CD4-positive, alpha-beta T cell treated with Interleukin-21 for 1 hour (primary cell): ENCODE measurements at places on chromosomes 7 and 10.

GRCh38 chr10:126905776-126906703 lies 812 bp downstream of the DOCK1 start:
- DNase-seq, result no peak

- no peak for DNase-seq
Measured at GRCh38 chr10:119222537-119222936, 15.2 kb downstream of the GRK5 start.

GRCh38 chr10:47403446-47404318 lies 19.6 kb upstream of the ZNF488 start:
- DNase-seq, result no peak

GRCh38 chr7:19623676-19624075 lies 85.2 kb downstream of the POLR1F start:
- DNase-seq, result no peak

GRCh38 chr7:129906700-129907099 lies 46.1 kb downstream of the UBE2H start:
- peak; percentile 36 for DNase-seq

- DNase-seq, result no peak
Measured at GRCh38 chr7:101180130-101180755, at the start of gene NAT16. TSS of gene NAT16 (minus strand) at chr7:101180293. CDS start at chr7:101174807, 5,486 bp downstream.

GRCh38 chr7:119175911-119176627 lies 951.6 kb downstream of the ANKRD7 start:
- DNase-seq, result peak; percentile 3

DNA sequence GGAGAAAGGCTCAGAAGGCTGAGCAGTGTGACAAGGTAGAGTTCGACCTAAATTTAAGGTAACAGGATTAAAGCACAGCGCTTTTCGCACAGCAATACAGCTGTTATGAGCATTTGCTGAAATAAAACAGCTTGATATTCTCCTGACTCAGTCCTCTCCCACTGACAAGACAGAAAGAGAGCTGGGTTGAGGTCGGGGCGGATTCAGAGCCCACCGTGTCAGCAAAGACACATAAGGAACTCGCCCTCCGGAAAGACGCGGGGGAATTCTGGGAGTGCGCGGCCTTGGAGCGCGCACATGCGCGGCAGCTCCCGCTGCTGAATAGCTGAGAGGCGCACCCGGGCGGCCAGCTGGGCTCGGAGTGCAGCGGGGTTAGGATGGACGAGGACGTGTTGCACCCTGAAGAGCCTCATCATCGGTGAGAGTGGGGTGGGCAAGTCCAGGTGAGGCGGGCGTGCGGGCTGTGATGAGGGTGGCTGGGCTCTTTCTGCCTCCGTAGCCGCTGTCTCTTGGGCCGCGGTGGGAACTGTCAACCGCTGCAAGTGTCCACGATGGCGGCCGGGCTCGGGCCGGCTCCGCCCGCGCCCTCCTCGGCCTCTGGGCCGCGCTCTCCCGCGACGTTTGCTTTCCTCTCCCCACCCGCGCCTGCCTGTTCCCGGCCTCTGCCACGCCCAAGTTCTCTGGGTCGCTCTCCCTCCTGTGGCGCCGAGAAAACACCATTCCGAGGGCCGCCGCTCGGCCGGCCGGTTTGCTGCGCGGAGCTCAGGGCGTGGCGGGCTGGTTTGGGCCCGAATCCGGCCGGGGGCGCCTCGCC lies 120.6 kb downstream of the LYZL1 start:
- peak; percentile 44 for DNase-seq

DNA sequence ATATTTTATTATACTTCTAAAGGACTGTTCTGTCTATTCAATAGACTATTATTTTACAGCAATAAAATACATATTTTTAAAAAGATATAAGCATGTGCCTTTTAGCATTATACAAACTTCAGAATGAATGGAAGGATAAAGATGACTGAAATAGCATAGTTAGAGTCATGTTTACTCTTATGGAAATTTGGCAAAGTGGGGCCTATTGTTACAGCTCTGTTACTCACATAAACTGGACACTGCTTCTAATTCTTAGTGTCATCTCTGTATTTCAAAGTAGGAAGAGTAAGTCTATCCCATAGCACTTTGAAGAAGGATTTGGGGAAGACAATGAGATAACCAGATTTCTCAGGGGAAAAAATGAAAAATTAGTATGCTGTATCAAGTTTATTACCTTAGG lies 168.2 kb downstream of the SKAP2 start:
- DNase-seq, result no peak

DNA sequence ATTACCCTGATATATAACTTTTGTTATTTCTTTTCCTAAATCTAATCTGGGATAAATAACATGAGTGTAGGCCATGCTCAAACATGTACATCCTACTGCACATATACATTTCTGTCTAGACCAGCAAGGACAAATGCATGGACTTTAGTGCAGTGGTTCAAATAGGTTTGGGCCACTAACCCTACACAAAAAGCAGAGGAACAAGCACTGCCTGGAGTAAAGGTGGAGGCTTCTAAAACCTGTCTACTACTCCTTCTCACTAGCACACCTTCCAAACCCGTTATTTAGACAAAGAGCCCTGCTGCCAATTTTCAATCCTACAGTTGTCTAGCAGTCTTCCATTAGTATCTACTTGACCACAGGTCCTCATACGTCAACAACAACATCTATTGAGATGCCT lies 34.8 kb downstream of the SGCE start:
- DNase-seq, result no peak

GRCh38 chr10:132670546-132671227 lies 115.3 kb downstream of the NKX6-2 start:
- DNase-seq, result no peak

GRCh38 chr7:111953611-111954010 lies 252.6 kb downstream of the DOCK4 start:
- DNase-seq, result no peak

GRCh38 chr7:10592604-10593003 lies 381.1 kb upstream of the PHF14 start:
- no peak for DNase-seq

DNA sequence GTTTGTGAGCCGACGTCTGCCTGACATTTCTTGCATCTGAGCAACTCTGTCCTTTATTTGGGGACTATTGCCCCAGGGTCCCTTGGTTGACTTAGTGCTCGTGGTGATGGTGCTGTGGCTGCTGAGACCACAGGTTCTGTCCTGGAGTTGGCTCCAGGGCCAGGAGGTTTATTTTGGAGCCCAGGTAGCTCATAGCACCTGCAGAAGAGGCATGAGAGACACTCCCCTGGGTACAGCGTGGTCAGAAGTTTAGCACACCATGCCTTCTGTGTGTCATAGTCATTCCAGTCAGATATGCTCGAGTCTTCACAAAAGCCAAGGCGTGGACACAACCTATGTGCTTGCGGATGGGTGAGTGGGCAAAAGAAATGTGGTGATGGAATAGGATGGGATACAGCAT lies 496.9 kb downstream of the TCERG1L start:
- DNase-seq, result no peak

DNA sequence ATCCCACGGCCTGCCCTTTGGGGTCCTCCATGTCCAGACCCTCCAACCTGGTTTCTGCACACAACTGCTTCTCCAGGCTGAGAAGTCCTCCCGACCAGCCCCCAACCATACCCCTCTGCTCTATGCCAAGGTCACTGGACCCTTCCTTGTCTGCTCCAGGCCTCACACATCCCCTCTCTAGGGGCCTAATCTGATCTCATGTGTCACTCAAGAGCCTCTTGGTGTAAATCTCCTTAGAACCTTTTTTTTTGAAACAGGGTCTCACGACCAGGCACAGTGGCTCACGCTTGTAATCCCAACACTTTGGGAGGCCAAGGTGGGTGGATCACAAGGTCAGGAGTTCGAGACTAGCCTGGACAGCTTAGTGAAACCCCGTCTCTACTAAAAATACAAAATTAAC lies 17.5 kb upstream of the SERPINE1 start:
- DNase-seq, result no peak

GRCh38 chr7:152974577-152974976 lies 215.0 kb downstream of the ACTR3B start:
- DNase-seq, result no peak

GRCh38 chr10:11757454-11757820 lies 15.3 kb downstream of the ECHDC3 start:
- DNase-seq, result no peak

GRCh38 chr7:36598054-36598674 lies 126.1 kb downstream of the AOAH start:
- no peak for DNase-seq

GRCh38 chr7:151240942-151241754 lies 7.3 kb downstream of the SMARCD3 start:
- no peak for DNase-seq

GRCh38 chr10:89836840-89837164 lies 135.4 kb downstream of the KIF20B start:
- no peak for DNase-seq

DNA sequence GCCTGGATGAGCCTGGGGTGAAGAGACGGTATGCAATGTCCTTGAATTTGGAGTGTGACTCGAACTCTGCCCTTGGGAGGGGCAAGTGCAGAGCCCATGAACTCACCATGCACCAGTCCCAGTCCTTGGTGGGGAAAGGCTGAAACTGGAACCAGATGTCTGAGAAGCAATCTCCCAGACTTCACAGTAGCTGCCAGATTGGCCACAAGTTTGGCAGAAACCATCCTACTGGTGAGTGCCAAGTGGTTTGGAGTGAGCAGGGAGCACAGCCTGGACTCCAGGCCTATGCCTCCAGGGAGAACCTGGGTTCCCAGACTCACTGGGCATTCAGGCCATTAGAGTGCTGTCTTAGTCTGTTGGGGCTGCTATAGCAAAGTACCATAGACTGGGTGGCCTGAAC lies 99.6 kb upstream of the LYZL1 start:
- no peak for DNase-seq

DNA sequence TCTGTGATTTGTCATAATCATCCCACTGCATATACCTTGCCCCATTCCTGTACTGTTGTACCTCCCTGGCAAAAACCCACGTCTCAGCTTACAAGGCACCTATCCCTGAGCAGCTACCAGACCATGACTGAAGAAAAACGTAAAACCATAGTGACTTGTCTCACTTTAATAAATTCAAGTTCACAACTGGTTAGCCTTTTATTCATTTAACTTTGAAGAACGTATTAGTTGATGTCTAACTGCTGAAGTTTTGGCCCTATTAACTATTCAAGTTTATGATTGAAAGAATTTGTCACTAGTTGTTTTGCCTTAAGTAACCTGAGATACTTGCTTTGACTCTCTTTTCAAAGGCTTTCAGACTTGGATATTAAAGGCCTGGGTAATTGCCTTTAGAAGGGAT lies 59.7 kb downstream of the GALNT11 start:
- DNase-seq, result no peak

- peak; percentile 67 for DNase-seq
Measured at GRCh38 chr10:100482181-100482833, 19.5 kb downstream of the WNT8B start.

- no peak for DNase-seq
Measured at GRCh38 chr7:156515911-156516790, 124.4 kb upstream of the RNF32 start.

- no peak for DNase-seq
Measured at GRCh38 chr10:123567984-123568739, 98.0 kb upstream of the GPR26 start.

- no peak for DNase-seq
Measured at GRCh38 chr10:70776455-70777005, 8.6 kb downstream of the TBATA start.

- no peak for DNase-seq
Measured at GRCh38 chr7:137873524-137873923, 26.8 kb upstream of the DGKI start.

DNA sequence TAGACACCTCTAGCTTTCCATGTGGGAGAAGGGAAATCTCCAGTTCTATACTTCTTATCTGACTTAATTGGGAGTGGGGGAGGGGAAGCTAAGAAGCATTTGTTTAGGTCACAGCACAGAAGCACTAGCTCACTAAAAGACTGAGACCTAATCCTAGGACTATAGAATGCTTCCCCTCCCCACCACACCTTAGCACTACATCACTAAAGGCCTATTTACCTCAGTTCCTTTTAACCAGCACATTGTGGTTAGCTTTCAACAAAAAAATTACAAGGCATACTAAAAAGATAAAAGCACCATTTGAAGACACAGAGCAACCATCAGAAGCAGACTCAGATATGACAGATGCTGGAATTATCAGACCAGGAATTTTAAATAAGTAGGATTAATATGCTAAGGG lies 53.8 kb upstream of the ADRA2A start:
- DNase-seq, result no peak

GRCh38 chr10:103888113-103888841 lies 29.7 kb downstream of the STN1 start:
- DNase-seq, result peak; percentile 74

DNA sequence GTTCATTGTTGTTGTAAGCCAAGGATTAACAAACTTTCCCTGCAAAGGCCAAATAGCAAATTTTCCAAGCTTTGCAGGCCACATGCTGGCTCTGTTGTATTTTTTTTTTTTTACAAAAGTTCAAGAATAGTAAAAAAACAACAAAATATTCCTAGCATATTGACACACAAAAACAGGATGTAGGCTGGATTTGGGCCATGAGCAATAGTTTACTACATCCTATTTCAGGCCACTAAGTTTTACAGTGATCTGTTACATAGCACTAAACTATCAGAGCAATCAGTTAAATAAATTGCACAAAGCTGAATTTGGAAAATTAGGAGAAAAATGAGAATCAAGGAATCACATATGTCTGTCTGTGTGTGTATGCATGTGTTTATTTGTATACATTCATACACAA lies 491.8 kb upstream of the GHITM start:
- no peak for DNase-seq

GRCh38 chr7:36602511-36602910 lies 121.8 kb downstream of the AOAH start:
- no peak for DNase-seq

DNA sequence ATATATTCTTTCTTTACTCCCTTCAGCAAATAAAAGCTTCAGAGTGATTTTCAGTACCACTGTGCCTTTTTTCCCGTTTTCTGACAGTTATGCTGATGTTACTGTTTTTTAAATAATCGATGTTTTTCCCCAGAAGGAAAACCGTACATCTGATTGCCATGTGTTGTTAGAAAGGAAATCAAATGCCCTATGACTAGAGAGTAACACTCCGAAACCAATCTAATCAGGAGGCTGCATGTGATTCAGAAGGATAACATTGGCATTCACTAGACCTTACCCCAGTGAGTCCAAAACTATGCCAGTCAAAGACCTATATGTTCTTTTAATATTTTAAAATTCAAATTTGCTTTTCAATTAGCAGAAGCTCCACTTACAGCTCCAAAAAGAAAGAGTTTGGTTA lies 116.3 kb downstream of the TMEM26 start:
- no peak for DNase-seq

DNA sequence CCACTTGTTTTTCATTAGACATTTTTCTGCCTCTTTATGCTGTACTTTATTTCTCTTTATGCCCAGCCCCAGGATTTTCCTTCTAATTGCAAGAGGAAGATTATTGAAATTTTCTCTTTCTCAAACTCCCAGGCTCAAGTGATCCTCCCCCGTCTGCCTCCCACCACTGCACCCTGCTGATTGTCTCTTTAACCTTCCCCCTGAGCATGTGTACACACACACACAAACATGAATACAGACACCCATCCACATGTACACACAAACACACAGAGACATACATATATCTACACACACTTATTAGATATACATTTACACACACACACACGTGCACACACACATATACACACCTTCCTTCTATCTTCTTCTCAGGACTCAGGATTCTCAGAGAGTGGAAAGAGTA lies 37.3 kb upstream of the MAP3K8 start:
- no peak for DNase-seq
